Activated CD4-positive, alpha-beta memory T cell treated with anti-CD3 and anti-CD28 coated beads for 36 hours (primary cell): ENCODE measurements at places on chromosomes 2 and 18.

- no peak for DNase-seq
Observed at GRCh38 chr2:78351208-78351607, 674.3 kb upstream of the REG3G start.

DNA sequence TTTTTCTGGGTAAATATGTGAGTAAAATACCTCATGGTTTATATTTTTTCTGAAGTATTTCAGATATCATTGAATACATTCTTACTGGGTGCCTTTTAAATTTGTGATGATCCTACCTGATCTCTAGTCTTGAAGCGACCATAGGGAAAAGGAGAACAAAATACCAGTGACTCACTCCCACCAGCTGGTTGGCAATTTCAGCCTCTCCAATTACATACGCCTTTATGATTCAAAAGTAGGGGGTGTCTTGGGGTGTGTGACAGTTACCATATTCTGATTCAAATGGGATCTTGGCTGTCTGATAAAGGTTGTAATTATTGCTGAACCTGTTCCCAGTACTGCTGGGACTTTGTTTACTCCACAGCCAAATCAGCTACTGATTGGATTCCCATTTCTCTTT is 175.9 kb upstream of the NXPH2 start:
- no peak for DNase-seq

DNA sequence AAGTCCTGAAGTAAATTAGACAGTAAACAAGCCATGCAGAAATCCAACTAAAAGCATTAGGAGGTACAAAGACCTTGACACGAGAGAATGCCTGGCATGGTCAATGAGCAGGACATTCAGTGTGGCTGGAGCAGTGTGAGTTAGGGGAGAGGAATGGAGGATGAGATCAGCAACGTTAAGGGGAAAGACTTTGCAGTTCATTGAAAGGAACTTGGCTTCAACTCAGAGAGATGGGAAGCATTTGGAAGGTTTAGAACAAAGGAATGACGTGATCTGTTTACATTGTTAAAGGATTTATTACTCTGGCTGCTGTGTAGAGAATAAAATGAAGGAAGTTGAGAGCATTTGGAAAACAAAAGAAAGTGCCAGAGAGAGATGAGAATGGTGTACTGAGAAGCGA is 621.3 kb downstream of the XIRP2 start:
- DNase-seq = no peak

GRCh38 chr2:174522553-174522952 is 35.7 kb upstream of the GPR155 start:
- DNase-seq = no peak

GRCh38 chr2:120778244-120778643 is 42.6 kb downstream of the GLI2 start:
- DNase-seq = no peak

DNA sequence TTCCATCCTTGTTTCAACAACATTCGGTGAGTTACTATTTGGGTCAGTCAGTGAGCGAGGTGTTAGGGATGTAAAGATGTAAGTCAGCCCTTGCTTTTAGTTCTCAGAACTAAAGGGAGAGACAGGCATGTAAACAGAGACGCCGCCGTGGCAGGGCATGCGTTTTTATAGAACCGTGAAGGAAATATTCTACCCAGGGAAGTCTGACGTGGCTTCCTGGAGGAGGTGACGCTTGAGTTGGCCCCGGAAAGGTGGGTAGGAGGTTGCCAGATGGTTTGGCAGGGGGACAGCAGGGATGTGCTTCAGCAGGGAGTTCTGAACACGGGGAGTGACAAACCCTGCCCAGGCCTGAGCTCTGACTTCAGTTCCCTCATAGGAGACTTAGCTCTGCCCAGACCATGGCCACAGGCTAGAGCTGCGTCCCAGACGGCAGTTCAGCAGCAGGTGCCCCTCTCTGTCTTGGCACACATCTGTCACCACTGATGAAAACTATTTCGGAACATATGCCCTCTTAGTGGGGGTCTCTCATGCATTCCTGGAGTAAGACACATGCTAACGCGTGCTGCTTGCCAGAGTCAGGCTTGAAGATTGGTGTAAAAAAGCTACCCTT is 23.4 kb upstream of the RPL31 start:
- DNase-seq = peak; percentile 15

DNA sequence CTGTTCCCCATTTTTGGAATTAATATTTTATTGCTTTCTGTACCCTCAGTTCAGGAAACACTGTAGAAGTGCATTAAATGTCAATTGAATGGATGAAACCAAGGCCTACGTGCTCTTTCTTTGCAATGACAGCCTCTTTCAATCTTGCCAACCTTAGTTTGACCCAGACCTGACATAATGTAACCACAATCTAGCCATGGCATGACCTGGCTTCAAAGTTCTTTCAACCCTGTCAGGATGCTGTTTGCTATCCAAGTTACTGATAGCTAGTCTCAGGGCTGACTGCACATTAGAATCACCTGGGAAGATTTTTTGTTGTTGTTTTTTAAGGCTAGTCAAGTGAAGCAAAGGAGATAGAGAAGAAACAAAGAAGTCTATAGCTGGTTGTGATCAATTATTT is 190.9 kb upstream of the PKDCC start:
- DNase-seq = no peak

GRCh38 chr18:3679241-3679640 is 229.3 kb downstream of the TGIF1 start:
- DNase-seq = no peak

GRCh38 chr2:182101263-182101662 is 115.6 kb downstream of the PPP1R1C start:
- no peak for DNase-seq

GRCh38 chr2:222318026-222318711 is 19.4 kb upstream of the PAX3 start:
- DNase-seq = peak; percentile 64

GRCh38 chr2:68279691-68280090 is 27.4 kb upstream of the PPP3R1 start:
- no peak for DNase-seq

DNA sequence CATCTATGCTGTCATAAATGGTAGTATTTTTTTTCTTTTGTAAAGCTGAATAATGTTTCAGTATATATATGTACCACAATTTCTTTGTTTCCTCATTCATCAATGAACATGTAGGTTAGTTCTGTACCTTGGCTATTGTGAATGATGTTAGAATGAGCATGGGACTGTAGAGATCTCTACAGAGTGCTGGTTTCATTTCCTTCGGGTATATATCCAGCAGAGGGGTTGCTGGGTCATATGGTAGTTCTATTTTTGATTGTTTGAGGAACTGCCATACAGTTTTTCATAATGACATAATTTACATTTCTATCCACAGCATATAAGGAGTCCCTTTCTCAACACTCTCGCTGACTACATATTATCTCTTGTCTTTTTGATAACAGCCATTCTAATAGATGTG is 243.5 kb downstream of the CDH7 start:
- DNase-seq = no peak

GRCh38 chr2:73091164-73091563 is 19.7 kb upstream of the SFXN5 start:
- DNase-seq = no peak

GRCh38 chr2:169771021-169771420 is 27.6 kb upstream of the SSB start:
- no peak for DNase-seq

DNA sequence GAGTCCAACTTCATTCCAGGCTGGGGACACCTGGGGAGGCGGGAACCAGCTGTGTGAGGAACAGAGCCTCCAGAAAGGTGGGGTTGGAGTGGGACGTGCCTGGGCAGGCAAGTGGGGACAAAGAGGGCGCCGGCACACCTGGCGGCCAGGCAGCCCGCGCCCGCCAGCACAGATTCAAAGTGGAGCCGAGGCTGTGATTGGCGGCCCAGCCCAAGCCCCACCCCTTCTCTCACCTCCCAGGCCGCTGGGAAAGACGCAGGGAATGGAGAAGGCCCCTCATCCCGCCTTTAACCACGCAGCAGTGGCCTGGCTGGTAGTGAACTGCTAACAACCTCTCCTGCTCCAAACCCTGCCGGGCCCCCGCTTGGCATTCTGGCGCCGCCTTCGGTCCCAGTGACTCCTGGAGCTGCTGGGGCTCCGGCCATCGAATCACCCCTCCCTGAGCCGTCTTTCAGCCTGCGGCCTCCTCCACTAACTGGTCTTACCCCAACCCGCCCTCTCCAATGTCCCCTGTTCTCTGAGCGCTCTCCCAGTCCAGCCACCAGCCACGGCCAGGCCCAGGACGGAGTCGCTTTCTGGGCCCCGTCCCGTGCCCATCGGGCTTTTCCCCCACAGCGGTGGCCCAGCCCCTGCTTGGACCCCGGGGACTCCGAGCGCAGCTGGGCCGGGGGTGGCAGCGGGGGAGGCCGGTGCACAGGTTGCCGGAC is 27.9 kb upstream of the PTMA start:
- no peak for DNase-seq

DNA sequence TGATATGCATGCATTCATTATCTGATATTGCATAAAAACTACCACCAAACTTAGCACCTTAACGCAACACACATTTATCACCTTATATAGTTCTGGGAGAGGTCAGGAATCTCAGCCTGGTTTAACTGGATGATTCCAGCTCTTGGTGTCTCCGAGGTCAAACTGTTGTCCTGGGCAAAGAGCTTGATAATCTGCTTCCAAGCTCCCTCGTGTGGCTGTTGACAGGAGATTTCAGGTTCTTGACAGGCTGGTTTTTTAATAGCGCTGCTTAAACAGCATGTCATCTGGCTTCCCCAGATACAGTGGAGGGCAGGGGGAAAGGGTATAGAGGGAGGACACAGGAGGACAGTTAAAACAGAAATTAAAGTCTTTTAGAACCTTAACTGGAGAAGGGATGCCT is 785.0 kb downstream of the CNTNAP5 start:
- DNase-seq = no peak

DNA sequence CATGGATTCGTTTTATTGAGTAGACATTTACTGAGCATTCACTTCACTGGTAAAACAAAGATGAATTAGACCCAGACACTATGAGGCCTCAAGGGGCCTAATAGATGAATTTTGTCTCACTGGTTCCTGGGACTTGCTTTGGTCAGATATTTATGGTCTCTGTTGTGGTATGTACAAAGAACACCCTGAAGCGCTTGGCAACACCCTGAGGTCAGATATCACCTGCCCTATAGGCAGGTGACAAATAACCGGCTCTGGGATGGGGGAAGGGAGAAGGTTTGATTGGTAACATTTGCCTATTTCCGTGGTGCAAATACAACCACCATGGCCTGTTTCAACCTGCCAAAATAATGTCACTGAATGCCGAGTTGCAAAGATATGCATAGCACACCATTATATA is 105.6 kb upstream of the STON1 start:
- DNase-seq = no peak

DNA sequence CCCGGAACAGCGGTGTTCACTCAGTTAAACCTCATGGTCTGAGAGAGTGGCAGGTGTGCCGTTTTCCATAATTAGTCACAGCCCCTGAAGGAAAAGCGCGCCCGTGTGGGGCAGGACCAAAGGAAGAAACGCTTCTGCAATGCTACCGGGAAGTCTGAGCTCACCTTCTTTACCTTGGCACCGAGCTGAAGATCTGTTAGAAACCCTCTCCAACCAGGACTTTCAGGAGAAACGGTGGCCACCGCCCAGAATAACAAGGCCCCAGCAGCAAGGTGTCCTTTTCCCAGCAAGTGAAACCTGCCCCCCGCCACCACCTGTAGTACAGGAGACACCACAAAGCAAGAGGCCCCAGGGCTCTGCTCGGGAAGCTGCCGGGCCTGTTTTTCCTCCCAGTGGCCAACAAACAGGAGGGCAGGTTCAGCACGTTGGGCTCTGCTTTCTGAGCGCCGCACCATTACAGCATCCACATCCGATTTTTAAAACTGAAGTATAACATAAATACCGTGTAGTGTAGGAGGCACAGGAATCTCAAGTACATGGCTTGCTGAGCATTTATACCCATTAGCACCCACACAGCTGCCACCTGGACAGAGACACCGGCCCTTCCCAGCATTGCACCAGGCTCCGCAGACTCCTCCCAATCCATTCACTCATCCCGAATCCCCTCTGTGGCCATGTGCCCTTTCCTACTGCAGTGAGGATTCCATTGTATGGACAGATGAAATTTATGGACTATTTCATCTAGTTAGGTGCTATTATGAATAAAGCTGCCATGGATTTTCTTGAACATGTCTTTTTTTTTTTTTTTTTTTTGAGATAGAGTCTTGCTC is 121.8 kb upstream of the RIOK3 start:
- no peak for DNase-seq

DNA sequence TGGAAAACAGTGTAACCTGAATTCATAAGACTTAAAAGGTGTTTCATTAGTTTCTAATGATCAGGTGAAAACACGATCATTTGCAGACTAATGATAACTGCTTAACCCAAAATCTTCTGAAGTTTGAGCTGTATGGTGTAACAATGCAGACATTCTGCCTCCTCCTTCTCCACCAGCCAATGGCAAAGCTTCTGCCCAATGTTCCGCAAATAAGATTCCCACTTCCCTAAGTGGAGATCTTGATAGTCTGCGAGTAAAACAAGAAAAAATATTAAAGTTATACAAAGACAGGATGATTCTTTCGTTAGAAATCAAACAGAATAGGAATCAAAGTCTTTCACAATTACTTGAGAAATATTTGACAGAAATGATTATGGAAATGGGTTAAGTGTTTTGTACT is 8.1 kb downstream of the C2orf42 start:
- DNase-seq = no peak

GRCh38 chr2:226649871-226650660 is 149.6 kb downstream of the IRS1 start:
- peak; percentile 66 for DNase-seq

DNA sequence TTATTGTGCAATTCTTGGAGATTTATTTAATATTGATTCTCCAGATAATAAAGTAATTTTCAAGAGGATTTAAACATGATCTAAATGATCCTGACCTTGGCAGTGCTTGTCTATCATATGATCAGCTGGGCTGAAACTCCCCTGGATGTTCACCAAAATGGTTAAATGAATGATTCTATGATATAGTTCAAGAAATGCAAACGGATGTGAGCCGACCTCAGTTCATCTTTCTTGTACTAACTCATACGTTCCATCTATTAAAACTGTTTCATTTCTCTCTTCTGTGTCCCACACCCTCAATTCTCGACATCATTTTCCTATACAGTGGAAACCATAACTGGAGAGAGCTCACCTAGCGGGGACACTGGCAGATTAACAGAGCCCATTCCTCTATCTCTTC is 281.7 kb upstream of the CCDC68 start:
- no peak for DNase-seq

DNA sequence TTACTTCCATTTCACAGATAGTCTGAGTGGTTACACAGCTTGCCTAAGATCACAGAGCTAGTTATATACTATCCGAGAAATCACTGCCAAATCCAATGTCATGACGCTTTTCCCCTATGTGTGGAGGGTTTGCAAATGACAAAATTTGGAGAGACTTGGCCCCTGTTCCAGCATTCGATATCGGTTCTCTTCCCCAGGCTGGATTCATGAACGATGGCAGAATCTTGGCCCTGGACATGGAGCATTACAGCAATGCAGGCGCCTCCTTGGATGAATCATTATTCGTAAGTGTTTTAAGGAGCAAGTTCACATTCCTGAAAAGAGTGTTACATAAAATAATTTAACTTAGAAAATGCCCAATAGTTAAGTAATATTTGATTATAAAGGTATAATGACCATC is 55.1 kb downstream of the AOX1 start:
- no peak for DNase-seq

GRCh38 chr2:25756536-25756935 is 83.2 kb upstream of the DTNB start:
- no peak for DNase-seq
